ENCODE measurements at places on chromosomes 3 and 15.

DNA sequence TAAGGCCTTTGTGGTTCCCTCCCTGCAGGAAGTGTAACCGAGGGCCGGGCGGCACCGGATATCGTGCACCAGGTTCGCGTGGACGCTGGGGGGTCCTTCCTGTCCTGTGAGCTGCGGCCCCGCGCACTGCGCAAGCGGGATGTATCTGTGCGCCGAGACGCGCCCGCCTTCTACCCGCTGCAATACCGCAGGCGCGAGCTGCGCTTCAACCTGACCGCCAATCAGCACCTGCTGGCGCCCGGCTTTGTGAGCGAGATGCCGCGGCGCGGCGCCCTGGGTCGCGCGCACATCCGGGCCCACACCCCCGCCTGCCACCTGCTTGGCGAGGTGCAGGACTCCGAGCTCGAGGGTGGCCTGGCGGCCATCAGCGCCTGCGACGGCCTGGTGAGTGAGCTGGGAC is 35.9 kb downstream of the SAXO2 start:
- no peak for DNase-seq

GRCh38 chr3:120730576-120731542 is 11.5 kb downstream of the RABL3 start:
- DNase-seq, result no peak

GRCh38 chr3:134143828-134144401 is 106.7 kb downstream of the RYK start:
- DNase-seq, result no peak

DNA sequence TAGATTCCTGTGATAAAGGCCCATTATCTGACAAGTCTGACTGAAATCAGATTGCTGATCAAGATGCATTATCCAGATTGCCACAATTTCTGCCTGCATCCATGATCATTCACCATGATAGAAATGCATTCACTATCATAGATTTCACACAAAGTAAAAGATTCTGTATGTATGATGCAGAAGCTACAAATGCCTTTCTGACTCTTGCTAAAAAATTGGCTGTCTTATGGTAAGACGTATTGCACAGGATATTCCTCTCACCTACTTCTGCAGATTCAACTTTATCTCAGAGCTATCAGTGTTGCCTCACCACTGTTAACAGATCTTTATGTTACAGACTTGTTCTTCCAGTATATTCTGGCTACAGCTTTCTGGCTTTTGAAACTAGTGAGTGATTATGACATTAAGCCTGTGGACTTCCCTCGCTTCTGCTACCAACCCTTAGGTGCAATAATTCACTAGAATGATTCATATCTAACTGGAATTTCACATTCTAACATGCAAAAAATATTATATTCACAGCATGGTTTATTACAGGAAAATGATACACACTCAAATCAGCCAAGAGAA is 955.3 kb downstream of the EPHA3 start:
- DNase-seq, result no peak

All from DND-41 (cell line).